COR-L47 (cell line): ENCODE measurements at places on chromosomes 16 and 17.
A peak's percentile ranks its signal among the peaks of the same experiment; 100 is the strongest.

GRCh38 chr17:76593384-76593826 is 7.7 kb upstream of the ST6GALNAC2 start:
- DNase-seq, result peak; percentile 37

DNA sequence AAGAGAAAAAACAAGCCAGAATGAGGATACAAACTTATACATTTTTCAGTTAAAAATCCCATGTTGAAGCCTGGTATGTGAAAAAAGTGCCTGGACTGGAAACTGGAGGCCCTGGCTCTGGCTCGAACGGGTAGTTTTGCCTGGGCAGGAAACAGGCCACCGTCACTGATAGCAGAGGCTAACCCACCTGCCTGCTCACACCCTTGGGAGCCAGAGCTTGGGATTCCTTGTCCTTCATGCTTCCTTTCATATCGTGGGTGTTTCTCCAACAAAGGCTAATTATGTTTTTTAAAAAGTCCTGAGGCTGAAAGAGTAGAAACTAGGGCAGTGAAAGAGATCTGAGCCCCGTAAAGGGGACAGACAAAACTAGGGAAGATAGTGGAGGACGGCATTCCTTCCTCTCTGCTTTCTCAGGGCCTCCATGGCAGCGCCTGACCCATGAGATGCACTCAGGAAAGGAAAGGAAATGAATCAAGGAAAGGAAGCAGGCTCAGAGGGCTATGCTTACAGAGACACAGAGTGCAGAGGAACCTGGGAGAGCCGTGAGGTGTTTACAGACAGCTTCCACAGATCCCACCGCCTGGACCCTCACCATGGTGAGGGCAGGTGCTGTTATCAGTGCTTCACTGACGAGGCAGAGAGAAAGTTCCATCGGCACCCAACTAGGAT is 138.1 kb downstream of the PARN start:
- DNase-seq, result no peak

DNA sequence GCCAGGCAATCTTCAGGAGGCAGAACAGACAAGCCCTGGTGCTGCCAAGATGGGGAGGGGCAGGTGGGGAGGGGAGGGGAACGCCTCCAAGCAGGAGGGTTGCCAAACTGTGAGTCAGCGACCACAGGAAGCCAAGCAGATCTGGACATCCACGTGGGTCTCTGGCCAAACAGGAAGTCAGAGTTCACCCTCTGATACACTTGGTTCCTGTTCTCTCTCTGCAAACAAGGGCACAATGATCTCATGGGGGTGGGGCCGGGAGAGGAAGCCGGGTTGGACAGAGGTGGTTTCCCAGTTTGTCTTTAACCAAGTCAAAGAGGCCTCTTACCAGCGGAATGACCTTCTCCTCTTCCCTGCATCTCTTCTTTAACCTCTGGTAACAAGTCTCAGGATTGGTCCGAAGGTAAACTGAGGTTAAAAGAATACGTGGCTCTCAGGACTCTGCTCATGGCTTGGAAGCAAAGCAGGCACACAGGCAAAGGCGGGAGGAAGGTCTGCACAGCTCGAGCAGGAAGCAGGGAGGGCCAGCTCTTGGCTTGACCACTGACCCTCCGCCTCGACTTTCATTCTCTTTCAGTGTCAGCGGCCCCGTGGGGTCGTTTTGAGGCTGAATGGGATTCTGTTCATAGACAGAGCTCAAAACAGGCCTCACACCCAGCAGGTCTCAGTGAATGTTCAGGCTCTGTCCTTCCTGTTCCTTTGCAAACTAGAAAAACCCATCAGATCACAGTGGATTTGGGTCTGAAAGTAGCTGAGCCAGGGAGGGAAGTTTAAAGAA is 32.9 kb downstream of the TK2 start:
- DNase-seq, result peak; percentile 71

GRCh38 chr17:70636517-70637133 is 467.3 kb downstream of the KCNJ2 start:
- DNase-seq, result peak; percentile 30

DNA sequence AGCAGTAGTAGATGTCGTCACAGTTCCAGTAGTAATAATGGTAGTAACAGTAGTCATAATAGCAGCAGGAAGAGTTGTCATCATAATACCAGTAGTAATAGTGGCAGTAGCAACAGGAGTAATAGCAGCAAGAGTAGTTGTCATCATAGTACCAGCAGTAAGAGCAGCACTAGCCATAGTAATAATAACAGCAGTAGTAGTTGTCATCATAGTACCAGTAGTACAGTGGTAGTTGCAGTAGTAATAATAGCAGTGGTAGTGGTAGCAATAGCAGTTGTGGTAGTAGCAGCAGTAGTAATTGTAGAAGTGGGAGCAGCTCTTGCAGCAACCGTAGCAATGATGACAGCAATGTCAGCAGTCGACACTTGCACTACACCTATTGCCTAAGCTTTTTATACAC is 502.8 kb downstream of the HS3ST4 start:
- DNase-seq, result no peak

DNA sequence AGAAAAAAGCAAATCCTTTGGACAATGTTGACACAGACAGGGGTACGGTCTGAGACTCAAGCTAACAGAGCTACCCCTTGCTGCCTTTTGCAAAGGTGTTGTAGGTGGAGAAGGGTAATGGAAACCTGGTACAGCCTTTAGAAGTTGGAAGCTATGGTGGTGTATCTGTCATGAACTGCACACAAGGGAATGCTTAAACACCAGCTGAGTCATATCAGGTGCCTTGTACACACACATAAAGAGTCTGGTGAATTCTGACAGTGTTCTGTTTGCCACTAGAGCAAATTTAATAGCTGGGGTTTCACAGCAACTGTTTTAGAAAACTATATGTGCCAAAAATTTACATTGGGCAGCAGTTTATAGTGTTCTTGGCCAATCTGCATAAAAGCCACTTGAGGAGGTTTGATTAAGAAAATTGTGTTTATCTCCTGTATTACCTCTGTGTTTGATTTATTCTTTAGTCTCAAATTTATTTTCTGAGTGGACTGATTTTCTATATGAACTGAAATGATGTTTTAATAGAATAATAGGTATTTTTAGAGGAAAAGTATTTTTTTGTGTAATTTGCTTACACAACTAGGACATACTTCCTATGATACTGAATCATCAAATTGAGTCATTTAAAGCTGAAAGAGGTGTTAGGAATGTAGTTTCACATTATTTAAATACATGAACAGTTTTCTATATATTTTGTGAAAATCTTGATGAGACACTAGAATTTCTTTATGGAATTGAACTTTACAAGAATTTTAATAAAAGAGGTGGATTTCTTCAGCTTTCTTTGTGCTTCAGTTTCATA is 136.9 kb downstream of the MAP2K6 start:
- DNase-seq, result no peak

DNA sequence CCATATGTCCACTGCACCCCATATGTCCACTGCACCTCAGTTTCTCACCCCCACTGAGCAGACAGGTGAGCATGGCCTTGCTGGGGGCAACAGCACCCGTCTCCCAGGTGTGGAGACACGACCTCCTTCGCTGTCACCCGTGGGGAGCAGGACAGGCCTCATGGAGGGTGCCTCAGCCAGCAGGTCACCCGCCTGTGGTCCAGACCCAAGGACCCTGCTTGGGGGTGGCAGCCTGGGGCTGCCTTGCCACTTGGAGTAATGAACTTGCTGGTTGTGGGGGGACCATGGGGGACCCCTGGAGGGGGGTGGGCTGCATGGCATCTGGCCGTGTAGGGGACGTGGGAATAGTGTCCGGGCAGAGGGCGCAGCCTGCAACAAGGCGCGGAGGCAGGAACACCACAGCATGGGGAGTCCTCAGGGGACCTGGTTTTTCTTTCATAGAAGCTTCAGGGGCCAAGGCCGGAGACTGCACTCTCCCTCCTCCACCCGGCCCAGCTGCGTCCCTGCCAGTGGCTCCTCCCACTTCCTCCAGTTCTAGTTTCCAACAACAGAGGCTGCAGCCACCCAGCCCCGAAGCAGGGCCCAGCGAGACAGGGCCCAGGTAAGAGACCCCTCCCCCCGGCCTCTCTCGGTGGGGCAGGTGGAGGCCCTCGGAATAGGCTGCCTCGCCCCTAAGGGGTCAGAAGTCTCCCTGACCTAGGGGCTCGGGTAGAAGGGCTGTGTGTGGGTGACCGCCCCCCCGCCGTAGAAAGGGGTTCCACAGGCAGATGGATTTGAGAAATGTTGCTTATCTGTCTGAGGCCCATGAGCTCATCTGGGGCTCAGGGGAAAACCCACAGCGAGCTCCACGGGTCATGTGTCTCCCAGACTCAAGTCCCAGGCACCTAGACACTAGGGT is at the start of gene NHLRC4:
Gene NHLRC4, plus strand, starts transcription at position 531 of the 898 bp plus-strand sequence. CDS start 1,043 bp downstream, outside the sequence.
- no peak for DNase-seq

GRCh38 chr17:35630530-35631148 is 43.5 kb downstream of the AP2B1 start:
- DNase-seq, result no peak

DNA sequence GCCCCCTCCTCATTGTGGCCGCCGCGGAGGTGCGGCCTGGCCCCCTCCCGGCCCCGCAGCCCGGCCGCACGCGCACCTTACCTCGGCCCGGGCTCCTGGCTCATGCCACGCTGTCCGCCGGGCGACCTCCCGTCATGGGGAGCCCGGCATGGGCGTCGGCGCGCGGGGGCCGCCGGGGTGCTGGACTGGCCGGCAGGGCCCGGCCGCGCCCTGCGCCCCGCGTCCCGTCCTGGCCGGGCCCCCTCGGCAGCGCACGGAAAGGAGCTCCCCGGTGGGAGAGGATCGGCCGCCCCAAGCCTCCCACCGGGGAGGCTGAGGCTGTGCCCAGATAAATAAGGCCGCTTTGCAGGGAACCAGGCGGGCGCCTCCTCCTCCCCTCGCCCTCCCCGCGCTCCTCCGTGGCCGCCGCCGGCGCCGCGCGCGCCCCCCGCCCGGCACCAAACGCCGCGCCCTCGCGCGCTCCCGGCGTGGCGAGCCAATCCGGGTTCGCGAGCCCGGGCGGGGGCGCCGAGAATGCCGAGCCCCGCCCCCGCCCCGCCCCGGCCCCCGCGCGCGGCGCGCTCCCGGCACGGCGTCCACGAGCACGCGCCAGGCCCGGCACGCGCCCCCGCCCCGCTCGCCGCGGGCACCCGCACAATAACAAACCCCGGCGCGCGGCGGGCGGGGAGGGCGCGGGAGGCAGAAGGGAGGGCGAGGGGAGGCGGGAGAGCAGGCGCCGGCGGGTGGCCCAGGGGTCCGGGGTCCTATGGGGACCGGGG is at the start of gene FBXL16:
Gene FBXL16, minus strand, starts transcription at position 371 of the 758 bp plus-strand sequence. CDS start 8,396 bp downstream, outside the sequence.
- peak; percentile 84 for DNase-seq

- DNase-seq, result no peak
Observed at GRCh38 chr17:76094046-76094445, 9.5 kb downstream of the EXOC7 start.

- DNase-seq, result no peak
Observed at GRCh38 chr16:3465911-3466584, 22.6 kb downstream of the NAA60 start.

DNA sequence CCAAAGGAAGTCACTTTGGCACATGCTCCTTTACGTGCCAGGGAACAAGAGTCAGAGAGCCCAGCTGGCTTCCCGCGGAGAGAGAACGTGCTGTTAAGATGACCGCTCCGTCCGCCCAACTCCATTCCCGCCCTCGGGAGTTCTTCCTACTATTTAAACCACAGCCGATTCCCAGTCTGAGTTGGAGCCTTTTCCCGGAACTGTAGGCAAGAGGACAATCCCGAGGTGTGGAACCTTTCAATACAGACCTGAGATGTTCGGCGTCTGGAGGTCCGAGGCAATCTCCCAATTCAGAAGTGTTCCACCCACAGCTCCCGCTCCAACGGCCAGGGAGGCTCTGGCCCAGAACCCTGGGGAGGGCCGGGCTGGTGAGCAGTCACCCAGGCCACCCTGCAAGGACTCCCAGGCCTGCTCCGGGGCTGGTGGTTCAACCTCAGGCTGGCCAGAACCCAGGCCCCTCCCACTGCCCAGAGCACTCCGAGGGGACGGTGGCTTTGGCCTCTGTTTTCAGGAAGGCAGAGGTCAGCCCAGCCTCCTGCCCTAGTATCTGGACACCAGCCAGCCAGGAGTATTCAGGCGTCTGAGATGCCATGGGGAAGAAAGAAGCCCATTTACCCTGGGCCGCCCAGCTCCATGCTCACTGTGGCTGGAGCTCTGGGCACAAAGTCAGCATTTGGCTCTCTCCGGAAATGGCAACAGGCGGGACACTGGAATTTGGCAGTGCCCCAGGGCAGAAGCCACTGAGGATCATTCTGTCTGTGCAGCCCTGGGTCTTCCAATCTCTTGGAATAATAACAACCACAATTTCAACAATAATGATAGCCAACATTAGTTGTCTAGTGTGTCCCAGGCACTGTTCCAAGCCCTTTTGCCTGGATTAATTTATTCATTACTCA is 21.4 kb downstream of the EMP2 start:
- DNase-seq, result no peak

GRCh38 chr17:31627960-31628359 is 231.1 kb downstream of the COPRS start:
- no peak for DNase-seq

DNA sequence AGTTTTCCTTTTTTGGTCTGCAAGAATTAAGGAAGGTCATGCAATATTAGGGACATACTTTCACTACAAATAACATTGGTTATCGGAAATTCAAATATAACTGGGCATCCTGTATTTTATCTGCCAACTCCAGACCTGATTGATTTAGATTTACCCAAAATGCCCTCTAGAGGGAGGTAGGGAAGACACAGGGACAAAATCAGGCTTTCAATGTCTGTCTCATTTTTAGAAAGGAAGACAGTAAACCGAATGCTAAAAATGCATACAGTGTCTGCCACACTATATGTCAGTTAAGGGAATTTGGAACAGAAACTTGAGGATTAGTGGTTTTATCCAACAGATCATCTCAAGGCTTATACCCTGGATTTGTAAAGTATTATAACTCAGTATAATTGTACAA is 161.7 kb upstream of the SOX9 start:
- peak; percentile 7 for DNase-seq

DNA sequence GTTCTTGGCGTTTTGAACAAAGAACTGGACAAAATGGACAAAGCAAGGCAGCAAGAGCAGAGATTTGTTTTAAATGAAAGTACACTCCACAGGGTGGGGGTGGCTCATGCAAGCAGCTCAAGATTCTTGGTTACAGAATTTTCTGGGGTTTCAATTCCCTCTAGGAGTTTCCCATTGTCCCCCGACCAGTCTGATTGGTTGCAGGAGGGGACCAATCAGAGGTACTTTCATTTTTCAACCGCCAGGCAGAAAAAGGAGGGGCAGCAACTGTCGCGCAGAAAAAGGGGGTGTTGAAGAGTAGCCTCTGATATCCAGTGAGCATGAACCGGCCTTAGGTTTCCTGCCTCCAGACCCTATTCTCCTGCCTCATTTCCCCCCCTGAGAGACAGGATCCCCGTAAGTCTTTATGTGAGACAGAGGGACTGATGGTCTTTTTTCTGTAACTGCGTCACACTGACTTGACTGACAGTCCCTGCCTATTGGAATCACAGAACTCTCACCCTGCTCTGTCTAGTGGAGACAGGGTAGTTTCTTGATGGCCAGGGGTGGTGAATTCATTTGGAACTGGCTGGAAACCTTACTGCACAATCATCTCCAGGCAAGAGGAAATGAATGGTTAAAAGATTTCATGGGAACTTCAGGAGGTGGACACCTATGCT is 59.4 kb upstream of the ALOX12 start:
- peak; percentile 3 for DNase-seq
